ENCODE measurements at places on chromosomes 7 and 10.

- no peak for DNase-seq
Measured at GRCh38 chr7:39507866-39508551, 58.2 kb upstream of the YAE1 start.

GRCh38 chr7:601595-602340 is 82.1 kb upstream of the PDGFA start:
- peak; percentile 88 for DNase-seq

DNA sequence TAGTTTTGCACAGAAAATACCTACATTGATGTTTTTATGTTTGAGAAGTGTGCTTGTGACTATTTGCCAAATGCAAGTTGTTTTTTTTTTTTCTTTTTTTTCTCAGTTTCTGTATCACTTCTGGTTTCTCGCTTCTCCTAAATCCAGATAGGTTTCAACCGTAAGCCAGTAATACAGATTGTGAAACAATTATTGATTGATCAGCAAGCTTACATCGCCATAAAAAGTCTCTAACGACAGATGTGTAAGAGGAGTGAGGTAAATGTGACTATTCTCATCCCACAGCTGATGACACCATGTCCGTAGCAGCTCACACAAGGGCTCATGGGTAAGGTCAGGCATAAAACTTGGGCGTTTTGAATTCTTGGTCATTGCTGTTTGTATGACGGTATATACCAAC is 202.8 kb upstream of the AKR1E2 start:
- DNase-seq: no peak

GRCh38 chr7:133429371-133429770 is 176.5 kb downstream of the EXOC4 start:
- DNase-seq: no peak

DNA sequence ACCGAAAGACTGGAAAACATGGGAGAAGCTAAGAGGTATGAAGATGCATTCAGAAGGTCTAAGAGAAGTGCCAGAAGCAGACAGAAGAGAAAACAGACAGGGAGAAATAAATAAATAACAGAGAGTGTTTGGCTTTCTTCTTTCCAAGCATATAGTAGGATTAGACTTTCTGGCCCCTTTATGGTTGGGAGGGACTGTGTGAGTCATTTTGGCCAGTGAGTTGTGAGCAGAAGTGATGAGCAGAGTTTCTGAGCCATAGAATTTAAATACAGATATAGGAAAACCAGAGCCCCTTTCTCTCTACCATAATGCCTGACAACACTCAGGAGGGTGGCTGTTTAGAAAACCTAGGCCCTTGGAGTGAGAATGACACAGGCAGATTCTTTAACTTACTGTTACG is 171.0 kb downstream of the PPP1R17 start:
- DNase-seq: no peak

GRCh38 chr10:51699145-51699474 is 285 bp downstream of the CSTF2T start:
- DNase-seq: no peak

GRCh38 chr7:100822236-100823139 is 4.8 kb downstream of the EPHB4 start:
- no peak for DNase-seq

DNA sequence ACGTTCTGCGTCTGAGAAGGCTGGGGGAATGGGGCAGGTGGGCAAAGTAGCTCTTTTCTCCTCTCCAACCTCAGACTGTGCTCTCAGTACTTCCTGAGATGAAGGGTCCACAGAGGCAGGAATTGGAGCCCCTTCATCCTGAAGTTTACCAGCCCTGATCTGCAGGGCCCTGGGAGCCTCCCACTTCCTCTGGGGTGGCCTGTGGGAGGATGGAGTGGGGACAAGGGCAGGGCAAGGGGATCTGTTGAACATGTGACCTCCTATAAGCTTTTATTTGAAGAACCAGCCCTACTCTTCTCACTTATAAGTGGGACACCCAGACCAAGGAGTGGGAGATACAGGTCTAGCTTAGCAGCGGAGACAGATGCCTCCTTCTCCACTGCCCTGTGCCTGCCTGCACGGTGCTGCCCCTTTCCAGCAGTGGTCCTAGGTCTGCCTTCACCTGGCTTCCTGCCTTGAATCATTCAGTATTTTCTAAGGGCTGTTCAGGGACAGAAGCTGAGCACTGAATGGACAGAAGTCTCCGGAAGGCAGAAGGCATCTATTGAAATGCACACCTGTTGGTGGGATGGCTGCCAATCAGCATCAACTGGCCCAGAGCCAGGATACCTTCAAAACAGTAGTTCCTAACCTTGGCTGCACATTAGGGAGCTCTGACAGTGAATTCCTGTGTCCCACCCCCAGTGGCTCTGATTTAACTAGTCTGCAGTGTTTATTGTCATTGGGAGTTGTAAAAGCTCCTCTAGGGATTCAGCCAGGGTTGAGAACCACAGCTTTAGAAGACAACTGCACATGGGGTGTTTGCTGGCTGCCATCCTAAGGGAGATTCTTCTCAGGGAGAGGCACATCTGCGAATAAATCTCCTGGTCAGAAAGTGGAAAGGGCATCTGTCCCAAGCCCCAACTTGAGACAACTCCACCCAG is 2.7 kb upstream of the ARHGAP22 start:
- no peak for DNase-seq

DNA sequence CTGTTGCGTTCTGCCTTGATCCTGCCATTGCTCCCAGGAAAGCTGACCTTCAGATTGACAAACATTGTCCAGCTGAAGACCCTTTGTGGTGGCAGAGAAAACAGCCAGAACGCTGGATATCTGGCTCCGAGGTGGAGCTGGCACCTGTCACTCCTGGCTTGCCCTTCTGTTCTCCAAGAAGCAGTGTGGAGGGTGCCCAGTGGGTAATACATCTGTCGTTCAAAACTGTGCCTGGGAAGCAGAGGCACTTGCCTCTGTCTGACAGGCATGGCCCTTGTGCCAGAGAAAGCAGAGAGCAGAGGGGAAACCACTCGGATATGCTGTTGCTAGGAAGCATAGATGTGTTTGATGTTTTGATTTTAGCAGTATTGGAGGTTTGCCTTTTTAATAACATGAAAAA is 231.4 kb downstream of the BMPER start:
- DNase-seq: no peak

DNA sequence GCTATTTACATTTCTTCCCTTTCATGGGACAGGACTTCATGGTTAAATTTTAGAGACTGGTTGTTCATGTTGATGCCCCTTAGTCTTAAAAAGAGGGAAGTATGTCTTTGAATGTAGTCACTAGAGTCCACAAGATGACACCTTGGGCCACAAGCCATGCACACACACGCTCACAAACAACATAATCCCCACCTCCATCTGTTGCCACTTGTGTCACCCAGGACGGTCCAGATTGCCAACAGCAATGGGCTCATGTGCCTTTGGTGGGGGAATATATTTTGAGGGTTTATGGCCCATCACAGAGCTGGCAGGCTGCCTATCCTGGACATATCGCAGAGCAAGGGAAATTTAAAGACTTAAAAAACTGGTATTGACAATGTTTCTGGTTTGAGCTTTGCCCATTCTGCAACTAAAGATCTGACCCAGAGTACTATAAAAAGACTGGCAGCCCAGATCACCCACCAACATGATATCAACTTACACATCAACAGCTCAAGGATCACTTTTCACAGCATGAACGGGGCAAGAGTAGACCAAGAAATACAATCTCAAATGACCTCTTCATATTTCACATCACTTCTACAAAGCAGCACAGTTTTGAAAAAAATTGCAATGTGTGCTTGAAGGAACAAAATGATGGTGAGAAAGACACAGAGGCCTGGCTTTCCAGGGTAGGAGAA is 50.5 kb downstream of the STRA8 start:
- DNase-seq: no peak

- DNase-seq: no peak
Measured at GRCh38 chr10:23432166-23432565, 6.7 kb upstream of the OTUD1 start.
